Mesenteric fat pad (tissue), 1 donor: ENCODE measurements at places on chromosomes 5 and 9. TPM values are rescaled to one million over a fixed set of nuclear protein-coding genes. Genes with fewer than 3 reads are reported as not detected.
A peak's percentile ranks its signal among the peaks of the same experiment; 100 is the strongest.

DNA sequence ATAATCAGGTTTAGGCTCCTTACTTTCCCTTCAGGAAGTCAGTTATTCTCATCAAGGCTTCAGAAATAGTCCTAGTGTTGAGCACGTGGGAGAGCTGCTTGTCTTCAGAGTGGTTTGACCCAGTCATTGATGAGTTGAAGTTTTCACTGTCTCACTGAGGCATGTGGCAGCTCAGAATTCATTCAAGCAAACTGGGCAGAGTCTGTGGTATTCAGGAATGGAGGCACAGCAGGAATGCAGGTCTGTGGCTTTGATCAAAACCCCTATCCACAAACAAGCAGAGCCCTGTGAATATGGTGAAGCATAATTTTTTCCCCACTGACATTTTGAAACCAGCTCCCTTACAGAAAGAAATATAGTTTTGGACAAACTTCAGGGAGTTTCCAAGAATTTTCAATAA, 207.3 kb downstream of the CD180 start:
- no peak for DNase-seq

- no peak for DNase-seq
These were observed 29.8 kb upstream of the BICD2 start for GRCh38 chr9:92794426-92794825.

- no peak for DNase-seq
These were observed 56.7 kb downstream of the UBE2QL1 start for GRCh38 chr5:6505416-6505755.

DNA sequence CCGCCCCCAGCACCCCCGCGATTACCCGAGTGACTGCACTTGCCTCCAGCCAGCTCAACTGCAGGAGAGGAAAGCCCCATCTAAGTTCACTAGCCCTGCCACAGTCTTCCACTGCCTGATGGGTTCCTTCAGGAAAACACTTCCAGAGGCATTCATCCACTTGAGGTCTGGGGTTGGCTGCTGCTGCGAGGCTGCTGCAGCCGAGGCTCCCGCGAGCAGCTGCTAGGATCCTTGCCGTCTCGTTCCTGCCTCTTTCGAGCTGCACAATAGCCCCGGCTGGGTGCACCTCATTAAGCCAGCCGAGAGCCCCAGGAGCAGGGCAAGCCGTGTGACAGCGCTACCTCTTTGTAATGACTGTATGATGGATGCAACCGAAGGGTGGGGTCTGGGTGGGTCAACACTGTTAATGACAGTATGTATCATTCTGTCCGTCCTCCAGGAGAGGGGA, 24.2 kb upstream of the ELAVL2 start:
- peak; percentile 65 for DNase-seq

DNA sequence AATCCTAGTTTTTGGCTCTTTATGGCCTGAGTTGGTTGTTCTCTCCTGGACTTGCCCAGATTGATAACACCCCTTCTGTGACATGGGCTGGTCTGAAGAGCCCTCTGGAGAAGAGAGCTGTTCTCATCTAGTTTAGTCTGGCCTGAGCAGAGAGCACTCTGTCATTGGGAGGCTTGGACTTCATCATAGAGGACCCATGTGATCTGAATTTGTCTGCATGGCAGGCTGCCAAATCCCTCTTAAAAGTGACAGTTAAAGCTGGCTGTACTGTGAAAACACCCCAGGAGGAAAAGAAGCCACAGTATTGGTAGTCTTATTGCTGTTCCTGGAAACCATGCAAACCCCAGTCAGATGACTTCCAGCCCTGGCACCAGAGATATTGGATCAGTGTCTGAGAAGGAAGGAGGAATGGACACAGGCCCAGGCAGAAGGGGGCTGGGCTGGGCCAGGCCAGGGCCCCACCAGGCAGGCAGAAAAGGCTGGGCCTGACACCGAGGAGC, 3.7 kb upstream of the WDR31 start:
- DNase-seq = no peak

GRCh38 chr9:107481035-107481434, 8.5 kb downstream of the KLF4 start:
- no peak for DNase-seq

GRCh38 chr5:134215757-134216156, 10.1 kb downstream of the PPP2CA start:
- DNase-seq = no peak

DNA sequence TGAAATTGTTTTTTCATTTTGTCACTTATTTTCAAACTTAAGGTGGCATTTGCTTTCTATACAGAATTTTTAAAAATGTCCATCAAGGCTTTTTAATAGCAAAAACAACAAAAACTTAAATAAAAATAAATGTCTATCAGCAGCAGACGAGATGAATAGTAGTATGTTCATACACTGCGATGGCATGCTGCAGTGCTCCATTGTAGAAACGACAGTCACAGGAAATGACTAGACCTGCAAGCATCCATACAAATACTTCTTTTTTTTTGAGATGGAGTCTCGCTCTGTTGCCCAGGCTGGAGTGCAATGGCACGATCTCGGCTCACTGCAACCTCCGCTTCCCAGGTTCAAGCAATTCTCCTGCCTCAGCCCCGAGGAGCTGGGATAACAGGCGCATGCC, 41.4 kb downstream of the COL23A1 start:
- peak; percentile 41 for DNase-seq

DNA sequence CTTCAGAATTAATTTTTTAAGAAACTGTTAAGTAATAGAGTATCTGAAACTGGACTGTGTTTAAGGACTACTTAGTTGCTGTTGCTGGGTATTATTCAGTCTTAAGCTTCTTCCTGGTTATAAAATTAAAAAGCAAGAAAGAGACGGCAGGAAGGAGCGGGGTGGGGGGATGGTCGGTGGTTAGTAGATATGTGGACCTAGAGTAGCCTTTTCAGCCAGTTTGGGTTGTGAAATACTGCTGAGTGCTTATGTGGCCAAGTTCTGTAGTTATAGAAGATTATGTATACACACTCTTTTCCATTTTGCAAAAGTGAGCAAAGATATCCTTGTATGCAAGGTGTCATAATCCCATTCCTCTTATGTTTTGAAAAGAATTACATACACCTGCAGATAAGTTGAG, 28.5 kb downstream of the TRIO start:
- no peak for DNase-seq

- no peak for DNase-seq
These were observed 173.6 kb downstream of the FANCC start for GRCh38 chr9:95143591-95144561.

DNA sequence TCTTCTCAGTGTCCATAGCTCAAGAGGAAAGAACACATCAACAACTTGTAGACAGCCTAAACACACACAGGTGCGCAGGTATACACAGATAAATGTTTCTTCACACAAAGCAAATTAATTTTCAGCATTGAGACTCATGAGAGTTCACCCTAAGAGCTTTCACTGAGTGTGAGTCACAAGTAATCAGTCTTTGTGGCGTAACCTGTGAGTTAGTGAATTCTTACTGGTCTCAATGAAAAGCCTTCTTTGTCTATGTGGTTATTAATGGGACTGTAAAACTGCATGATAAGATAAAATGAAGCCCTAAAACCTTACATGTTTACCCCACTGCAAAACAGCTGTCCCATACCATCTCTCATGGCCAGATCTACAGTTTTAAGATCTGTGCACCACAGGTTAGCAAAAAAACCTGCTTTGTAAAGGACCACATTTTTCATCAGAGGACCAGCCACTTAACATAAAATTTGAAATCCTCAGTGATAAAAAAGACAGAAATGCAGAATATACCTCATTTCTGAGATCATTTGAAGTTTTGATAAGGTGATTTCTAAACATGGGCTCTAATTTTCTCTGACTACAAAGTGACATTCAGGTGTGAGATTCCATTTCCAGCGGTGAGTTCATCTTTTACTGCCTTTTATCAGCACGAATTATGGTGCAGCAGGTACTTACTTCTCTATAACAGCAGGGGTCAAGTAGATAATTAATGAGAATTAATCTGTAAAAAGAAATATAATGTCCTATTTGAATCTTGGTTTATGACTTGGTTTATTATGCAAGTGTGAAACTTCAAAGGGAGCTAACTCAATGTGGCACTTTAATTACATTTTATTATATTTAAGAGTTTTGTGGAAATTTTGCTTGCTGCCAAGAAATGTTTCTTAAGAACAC, 335.7 kb upstream of the PIK3R1 start:
- no peak for DNase-seq

DNA sequence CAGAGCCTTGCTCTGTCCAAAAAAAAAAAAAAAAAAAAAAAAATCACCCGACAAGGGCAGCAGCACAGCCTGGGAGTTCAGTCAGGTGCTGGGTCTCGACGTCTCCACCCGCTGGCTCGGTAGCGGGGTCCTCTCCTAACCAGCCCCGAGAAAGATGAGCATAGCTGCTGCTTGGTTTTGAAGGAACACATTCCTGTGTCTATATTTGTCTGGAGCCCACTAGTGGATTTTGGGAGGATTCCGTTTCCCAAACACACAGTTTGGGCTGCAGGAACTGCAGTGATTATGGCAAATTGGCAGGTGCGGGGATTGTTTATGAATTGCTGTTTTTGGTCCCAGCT, 1.2 kb downstream of the OTULINL start:
- no peak for DNase-seq

DNA sequence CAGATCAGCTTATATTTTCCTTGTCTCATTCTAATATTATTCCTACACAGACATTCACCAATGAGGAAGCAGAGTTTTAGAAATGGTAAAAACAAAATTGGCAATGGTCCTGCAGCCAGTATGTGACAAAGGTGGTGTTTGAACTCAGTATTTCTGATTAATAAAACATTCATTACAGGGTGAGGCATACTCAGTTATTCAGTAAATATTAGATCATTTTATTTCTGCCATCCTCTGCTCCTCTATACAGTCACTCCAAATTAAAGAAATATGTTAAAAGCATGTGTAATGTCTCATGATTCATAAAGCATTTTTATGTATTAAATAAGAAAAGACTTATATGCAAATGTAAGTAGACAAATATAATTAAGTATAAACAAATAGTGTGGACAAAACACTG, 684.6 kb upstream of the ACO1 start:
- no peak for DNase-seq

DNA sequence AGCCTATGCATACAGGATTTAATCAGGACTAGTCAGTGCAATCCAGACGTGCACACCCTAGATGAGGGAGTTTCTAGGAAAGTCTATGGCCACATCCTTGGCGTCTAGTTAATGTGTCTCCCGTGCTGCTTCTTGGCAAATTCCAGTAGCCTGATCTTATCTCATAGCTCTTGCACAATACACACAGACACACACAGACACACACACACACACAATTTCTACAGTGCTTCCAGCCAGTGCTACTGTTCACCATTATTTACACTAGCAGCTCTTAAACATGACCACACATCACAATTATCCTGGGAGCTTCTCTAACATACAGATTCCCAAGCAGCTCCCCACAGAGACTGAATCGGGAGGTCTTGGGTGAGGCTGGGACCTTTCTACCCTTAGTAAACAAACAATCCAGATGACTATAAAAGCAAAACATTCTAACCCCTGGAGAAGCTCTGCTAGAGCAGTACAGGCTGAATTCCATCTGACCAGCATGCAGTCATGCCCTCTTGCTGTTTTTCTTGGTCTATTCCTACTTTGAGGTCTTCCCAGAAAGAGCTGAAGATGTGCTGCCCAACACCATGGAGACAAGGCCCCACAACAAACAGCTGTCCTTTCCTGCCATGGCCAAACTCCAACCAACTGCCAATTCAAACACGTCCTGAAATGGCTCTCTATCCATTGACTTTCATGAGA, 236.6 kb downstream of the DEPDC1B start:
- no peak for DNase-seq

GRCh38 chr9:117616431-117616831, 87.8 kb upstream of the TLR4 start:
- DNase-seq = no peak

DNA sequence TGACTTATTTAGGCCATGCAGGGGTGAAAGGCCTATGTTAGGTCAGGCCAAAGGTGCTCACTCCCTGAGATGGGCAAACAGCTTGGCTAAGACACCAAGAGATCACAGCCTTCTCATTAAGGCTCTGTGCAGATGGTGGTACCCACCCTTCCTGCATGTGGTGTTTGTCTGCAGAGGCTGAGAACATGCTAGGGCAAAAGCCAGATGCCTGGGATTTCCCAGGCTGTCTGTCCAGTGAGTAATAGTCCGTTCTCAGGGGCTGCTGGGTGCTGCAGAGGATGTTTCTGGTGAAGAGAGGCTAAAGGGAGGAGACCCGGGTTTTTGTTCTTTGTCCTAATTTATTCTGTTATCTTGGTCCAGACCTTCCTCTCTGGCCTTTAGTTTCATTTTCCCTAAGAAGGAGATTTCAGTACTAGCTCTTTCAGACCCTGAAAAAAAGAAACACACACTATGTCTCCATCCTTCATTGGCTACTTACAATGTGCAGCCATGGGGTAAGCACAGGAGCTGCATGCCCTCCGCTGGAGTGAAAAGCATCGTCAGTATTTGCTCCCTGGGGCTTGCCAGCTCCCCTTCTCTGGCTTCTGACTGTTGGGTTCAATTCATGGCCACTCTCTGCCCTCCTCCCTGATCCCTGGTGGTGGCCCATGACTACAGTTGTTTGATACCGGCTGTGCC, 23.4 kb upstream of the GLRA1 start:
- no peak for DNase-seq

Gene TMOD1
- total RNA-seq = 5.8 TPM

Gene OLFML2A
- 10.7 TPM for total RNA-seq

Gene C5orf58
- total RNA-seq = not detected

Gene IFNB1
- not detected for total RNA-seq

Gene GMCL2
- total RNA-seq = not detected

Gene CATSPER3
- total RNA-seq = 0.61 TPM

Gene LIFR
- 97.9 TPM for total RNA-seq

Gene CCDC152
- total RNA-seq = 0.45 TPM
